ENCODE measurements at places on chromosomes 5 and 9. TPM values are rescaled to one million over a fixed set of nuclear protein-coding genes. Genes with fewer than 3 reads are reported as not detected.

GRCh38 chr9:93223260-93224180 lies 39.6 kb downstream of the WNK2 start:
- DNase-seq, result no peak

DNA sequence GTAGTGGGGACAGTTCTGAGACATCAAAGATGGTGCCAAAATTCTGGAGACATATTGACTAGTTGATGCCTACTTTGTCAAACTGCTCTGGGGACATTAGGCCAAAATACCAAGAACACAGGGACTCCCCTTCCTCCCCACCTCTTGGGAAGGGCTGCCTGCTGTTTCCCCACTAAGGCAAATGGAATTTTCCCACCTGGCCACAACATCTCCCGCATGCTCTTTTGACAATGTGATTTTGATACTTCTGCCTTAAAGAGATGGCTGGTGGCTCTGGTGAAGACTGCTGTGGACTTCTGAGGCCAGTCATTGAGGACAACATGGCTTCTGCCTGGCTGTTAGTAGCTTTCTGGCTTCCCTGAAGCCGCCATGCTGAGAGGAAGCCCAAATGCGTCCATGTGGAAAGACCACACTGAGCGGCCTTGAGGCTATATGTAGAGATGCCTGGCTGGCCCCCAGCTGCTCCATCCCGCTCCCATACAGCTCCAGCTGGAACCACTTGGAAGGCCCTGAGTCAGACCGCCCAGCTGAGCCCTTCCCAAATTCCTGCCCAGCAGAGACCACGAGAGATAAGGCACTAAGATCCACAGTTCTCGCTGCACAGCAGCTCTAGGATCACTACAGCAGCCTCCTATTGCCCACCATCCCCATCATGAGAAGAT lies 226.7 kb downstream of the SYK start:
- DNase-seq, result no peak

SV2C gene
- 0.60 TPM for polyA plus RNA-seq

DNA sequence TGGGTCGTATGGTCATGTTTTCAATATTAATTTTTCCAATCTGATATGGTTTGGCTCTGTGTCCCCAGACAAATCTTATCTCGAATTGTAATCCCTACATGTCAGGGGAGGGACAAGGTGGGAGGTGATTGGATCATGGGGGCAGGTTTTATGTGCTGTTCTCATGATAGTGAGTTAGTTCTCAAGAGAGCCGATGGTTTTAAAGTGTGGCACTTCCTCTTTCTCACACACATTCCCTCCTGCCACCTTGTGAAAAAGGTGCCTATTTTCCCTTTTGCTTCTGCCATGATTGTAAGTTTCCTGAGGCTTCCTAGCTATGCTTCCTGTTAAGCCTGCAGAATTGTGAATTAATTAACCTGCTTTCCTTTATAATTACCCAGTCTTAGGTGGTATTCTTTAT lies 309.1 kb upstream of the GRIN3A start:
- DNase-seq, result no peak

COL5A1 gene
- polyA plus RNA-seq, result 37.4 TPM

GRCh38 chr9:137878146-137878941 lies 762 bp downstream of the CACNA1B start:
- DNase-seq, result no peak

- DNase-seq, result no peak
These were observed 265.2 kb upstream of the MSX2 start for GRCh38 chr5:174459071-174459702.

GRCh38 chr5:78896132-78896531 lies 89.0 kb downstream of the ARSB start:
- DNase-seq, result no peak

DNA sequence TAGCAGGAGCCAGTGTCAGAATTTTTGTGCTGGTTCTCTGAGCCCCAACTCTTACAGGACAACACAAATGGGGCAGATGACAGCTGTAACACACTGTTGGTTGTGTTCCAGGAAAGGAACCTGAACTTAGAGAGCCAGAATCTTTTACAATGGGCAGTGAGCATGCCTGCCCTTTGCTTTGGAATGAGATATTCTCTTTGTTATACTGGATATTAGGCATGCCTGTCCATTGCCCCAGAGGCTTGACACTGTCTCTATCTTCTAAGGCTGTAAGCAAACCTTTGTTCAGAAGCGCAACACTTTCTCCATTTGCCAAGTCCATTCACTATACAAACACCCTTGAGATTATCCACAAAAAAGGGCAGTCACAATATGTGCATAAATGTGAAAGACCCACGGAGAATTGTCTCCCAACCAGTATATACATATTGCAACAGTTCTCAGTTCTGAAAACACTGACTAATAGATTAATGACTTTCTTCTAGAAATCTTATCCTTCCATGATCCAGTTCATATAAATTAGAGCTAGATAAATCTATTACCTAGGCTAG lies 26.3 kb upstream of the CEP120 start:
- no peak for DNase-seq

- DNase-seq, result no peak
These were observed 74.1 kb downstream of the AOPEP start for GRCh38 chr9:94800424-94801117.

DNA sequence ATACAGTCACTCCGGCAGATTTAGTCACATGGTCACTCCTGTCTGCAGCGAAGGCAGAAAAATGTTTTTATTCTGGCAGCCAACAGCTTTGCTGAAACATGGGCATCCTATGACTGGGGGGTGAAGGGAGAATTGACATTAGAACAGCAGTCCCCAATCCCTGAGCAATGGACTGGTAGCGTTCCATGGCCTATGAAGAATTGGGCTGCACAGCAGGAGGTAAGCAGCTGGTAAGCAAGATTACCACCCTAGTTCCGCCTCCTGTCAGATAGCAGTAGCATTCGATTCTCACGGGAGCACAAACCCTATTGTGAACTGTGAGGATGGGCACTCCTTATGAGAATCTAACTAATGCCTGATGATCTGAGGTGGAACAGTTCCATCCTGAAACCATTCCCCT lies 93.1 kb upstream of the FTMT start:
- DNase-seq, result no peak

WHRN gene
- polyA plus RNA-seq, result 10.4 TPM

- no peak for DNase-seq
These were observed 56.1 kb downstream of the NLN start for GRCh38 chr5:65778126-65778525.

DNA sequence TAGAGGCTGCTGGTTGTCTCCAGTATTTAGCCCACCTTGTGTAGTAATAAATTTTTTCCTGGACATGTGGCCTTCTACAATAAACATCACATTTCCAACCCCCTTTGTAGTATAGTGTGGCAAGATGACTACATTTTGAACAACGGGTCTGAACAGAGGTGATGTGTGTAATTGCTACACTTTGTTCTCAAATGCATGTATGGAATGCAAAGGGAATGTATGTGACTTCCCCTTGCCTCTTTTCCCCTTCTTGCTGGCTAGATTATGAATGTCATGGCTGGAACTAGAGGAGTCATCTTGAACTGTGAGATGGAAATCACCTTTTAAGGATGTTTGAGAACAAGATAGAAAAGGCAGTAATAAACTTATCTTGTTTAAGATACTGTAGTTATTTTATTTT lies 54.5 kb downstream of the PRR16 start:
- DNase-seq, result no peak

DNA sequence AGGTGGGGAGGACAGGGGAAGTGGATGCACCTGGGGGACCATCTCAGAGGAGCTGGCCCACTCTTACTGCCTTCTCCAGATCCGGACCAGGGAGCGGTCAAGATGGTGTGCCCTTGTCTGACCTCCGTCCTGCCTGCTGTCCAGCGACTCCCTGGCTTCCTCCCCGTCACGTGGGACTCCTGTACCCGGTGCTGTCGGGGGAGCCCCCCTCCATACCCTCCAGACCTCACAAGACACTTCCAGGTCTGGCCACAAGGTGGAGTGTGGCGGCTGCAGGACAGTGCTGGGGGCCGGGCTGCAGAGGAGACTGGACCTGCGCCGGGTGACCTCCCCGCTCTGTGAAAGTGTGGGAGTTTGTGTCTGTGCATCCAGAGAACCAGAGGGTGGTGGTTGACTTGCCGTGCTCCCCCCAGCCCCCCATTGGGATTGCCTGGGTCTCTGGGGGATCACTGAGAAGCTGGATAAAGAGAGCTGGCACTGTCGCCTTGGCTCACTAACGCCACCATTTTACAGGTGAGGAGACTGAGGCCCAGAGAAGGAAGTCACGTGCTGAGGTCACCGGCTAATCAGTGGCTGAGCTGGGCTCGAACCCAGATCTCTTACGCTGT lies 1.9 kb upstream of the CRB2 start:
- DNase-seq, result peak; percentile 70

DNA sequence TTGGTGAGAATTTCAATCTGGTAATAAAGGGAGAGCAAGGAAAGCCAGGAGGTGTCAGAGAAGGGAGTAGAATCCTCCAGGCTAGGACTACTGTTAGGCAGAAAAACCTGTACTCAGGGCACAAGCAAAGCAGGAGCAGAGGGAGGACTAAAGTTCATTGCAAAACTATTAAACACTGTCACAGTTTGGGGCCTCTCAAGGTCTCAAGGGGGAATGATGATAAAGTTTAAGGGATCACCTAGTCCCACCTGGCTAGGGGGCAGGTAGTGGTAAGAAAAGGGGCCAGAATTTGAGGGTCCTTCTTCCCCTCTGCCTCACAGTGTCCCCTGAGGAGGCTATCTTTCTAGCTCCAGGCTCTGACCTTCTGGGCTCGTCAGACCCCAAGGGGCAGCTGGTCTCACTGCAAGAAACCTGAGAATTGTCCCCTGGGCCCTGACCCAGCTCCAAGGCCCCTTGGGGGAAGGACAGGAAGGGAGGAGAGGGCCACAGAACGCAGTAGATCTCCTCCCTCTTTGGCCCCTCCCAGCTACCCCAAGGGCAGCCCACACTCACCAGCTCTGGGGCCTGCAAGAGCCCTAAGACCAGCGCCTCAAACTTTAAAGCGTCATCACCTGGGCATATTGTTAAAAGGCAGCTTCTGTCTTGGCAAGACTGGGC lies 974 bp downstream of the CCDC69 start:
- no peak for DNase-seq

PRELID2 gene
- polyA plus RNA-seq, result 5.5 TPM

- DNase-seq, result no peak
These were observed 64.5 kb downstream of the C9orf152 start for GRCh38 chr9:110143485-110143884.

- no peak for DNase-seq
These were observed 122.3 kb downstream of the SEMA5A start for GRCh38 chr5:9423571-9423970.

IFNA13 gene
- polyA plus RNA-seq, result 0.12 TPM

DNA sequence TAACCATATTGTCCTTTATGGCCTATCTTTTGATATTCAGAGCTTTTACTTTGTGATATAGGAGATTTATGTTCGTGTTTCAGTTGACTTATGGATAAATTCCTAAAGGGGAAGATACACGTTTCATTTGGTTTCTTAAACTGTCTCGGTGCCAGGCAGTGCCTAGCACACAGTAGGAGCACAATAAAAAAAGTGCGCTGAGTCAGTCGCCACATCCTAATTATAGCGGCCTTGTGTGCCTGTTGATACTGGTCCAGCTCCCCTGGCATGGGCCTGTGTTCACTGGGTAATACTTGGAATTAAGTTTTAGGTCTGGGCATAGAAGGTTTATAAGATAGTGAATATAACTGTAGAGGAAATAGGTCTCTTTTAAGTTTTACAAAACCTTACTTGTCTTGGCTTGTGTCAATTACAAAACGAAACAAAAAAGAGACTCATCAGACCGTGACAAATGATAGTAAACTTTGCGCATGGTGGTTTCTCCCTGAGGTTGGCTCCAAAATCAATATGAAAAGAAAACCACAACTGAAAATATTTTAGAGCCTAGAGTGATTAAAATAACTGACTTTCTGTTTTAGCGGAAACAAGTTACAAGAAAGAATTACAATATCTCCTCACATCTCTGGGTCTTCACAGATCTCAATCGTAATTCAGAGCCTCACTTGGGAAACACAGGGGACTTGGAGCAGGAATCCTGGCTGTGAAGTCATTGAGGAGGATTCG lies 84.8 kb downstream of the MVB12B start:
- no peak for DNase-seq

GRCh38 chr5:122067390-122067789 lies 10.7 kb downstream of the LOX start:
- DNase-seq, result no peak

DNA sequence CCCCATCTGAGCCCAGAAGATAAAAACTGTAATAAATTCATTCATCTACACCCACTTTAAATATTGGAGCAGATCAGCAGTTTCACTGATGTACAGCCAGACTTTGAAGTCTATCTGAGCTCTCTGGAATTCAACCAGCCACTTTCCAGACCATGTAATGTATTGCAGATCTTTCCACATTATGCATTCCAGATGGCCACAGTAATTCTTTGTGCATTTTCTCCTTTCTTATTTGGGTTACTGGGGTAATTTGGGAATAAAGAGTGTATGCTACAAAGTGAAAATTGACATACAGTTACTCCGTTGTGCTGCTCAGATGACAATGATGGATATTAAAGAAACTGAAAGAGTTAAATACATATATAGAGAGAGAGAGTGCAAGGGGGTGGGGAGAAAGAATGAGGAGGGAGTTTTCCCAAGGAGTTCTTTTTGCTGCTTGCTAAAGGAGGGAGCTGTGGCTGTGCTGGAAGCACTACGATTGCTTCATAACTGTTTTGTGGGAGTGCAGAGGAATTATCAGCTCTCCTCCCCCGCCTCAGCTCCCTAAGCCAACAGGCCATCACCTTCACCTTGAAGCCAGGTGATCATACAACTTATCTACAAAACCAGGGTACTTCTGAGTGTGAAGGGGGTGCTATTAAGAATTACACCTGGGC lies 152.8 kb downstream of the GAS1 start:
- DNase-seq, result peak; percentile 54

GRCh38 chr5:164244-164643 lies 27.1 kb upstream of the LRRC14B start:
- DNase-seq, result no peak

- peak; percentile 25 for DNase-seq
These were observed 789 bp downstream of the LTC4S start for GRCh38 chr5:179794575-179794974.

DNA sequence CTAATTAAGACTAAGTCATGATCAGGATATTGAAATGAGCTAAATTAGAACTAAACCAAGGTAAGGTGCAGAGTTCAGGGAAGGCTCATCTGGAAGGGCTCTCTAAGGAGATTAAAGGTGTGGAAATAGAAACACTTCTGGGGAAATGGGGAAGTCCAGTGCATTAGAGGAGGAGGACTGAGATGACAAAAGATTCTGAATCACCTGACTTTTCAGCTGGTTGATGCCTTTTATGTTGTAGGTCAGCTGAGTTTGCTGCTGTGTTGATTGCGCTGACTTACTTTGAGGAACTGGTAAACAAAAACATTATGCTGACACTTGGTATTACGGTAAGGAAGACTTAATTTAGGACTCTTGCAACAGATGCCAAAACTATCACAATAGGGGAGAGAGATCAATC lies 23.8 kb downstream of the IFNA5 start:
- DNase-seq, result no peak

- DNase-seq, result no peak
These were observed 16.3 kb downstream of the FAM163B start for GRCh38 chr9:133592731-133593409.

DNA sequence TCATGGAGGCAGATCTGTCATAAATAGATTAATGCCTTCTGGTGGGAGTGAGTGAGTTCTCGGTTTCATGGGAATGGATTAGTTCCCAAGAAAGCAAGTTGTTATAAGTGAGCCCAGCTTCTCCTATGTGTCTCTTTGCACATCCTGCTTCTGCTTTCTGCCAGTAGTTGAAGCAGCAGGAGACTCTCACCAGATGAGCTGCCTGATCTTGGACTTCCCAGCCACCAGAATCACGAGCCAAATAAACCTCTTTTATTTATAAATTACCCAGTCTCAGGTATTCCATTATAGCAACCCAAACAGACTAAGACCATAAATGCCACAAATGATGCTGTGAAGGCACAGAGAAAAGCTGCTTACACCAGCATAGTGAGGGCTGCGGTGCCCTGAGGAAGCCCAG lies 28.9 kb downstream of the BHMT start:
- DNase-seq, result no peak

Data from ovary (tissue), 10 donors.